NCI-H1436 (cell line): ENCODE measurements at places on chromosomes 5 and 9.

DNA sequence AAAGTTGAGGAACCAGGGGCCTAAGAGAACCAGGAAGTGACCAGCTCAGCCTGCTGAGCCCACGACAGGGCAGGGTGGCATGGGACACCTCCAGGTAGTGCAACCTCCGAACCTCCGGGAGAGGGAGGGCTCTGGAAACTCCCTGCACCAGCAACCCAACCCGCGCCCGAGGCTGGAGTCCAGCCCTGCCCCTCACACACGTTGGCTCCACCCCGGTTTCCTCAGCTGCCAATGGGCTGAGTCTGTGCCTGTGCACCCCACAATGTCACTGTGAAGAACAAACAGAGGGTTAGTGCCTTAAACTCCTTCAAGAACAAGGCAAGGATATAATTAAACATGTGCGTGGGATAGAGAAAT, 17.0 kb upstream of the UNC5A start:
- no peak for DNase-seq

- DNase-seq, result no peak
Measured at GRCh38 chr5:151205411-151205810, 18.5 kb downstream of the CCDC69 start.

DNA sequence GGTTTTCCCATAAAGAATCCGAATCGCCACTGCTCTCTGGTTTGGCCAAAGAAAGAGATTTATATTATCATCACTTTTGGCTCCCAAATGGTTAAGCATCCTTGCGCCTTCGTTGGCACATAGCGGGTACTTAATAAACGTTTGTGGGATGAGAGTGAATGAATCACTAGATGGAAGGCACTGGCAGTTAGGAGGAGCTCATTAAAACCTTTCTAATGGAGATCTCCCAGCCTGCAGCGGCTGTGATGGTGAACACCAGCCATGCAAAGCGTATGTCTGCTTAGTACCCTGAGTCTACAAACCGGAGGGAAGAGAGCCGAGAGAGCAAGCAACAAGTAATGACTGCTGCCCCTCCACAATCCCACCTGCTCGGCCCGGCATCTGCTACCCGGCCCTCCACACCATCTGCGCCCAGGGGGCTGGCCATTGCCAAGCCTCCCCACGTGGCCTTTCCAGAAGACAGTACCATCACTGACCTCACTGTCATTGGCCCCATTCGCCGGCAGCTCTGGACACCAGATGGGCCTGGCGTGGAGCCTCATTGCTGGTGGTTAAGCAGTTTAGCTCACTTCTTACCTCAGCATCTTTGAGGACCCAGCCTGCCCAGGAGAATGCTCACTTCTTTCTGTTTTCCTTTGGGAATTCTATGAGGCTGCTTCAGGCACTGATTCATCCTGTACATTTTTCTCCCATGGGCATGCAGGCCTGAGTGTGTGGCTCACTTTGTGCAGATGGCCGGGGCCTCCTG, 39.3 kb upstream of the ANKRD33B start:
- no peak for DNase-seq

GRCh38 chr5:148343603-148344487, 8.5 kb downstream of the SPINK9 start:
- DNase-seq, result no peak

- DNase-seq, result no peak
Measured at GRCh38 chr5:169861934-169862333, 118.4 kb downstream of the INSYN2B start.

GRCh38 chr9:136623016-136623841, 39.5 kb upstream of the EGFL7 start:
- no peak for DNase-seq

GRCh38 chr5:157069949-157070348, 11.0 kb upstream of the HAVCR1 start:
- no peak for DNase-seq

DNA sequence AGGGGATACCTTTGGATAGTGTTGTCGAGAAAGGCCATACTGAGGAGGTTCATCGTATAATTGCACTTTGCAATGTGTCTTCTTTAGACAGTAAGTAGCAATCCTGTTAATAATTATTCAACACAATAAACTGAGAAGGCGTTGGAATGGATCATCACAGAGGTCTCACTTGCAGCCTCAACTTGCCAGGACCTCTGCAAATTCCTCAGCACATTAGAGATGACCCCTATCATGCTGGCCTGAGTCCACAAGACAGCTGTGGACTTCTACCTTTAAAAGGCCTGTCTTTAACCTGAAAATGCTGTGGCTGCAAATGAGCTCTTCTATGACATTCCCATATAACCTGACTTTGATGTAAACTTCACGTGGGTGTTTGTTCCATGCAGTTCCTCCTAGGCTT, 14.1 kb downstream of the SH3TC2 start:
- no peak for DNase-seq

- no peak for DNase-seq
Measured at GRCh38 chr5:6376974-6377520, 1.3 kb downstream of the MED10 start.
